ENCODE measurements at places on chromosomes 3 and 15.

GRCh38 chr15:100721758-100722550 lies 119.6 kb downstream of the ASB7 start:
- peak; percentile 97 for DNase-seq

DNA sequence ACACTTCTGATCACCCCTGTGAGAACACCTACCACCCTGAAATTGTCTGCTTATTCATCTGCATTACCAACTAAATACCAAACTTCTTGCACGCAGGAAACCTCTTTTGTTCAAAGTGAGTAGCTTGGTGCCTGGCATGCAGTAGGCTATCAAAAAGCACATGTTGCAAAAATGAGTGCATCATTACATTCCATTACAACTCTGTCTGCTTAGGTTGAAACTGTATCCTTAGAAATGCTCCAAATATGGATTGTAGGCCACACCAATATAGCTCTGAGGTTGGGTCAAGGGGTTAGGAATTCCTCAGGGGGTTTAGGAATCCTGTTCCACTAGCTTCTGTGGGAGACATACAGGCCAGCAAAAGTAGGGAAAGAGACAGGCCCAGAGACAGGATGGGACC lies 107.2 kb downstream of the THRB start:
- no peak for DNase-seq

DNA sequence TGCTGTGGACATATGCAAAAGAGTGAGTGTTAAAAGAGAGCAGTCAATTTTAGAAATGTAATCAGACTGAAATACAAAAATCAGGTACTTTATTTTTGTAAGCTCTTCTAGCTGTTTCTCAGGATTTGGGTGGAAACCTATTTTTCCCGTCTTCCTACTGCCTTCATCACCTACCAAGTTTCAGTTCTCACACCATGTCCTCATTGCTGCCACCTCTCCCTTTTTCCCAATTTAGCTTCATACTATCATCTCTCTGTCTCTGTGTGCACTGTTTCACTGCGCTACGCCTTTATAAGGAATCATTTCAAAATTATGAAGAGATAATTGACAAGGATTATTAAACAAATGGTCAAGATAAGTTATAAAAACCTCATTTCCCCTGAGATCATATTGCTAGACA lies 7.7 kb downstream of the SRP14 start:
- DNase-seq, result no peak

GRCh38 chr15:72312605-72313447 lies 7.1 kb downstream of the CELF6 start:
- DNase-seq, result peak; percentile 12

GRCh38 chr15:98233873-98234272 lies 273.4 kb downstream of the ARRDC4 start:
- DNase-seq, result no peak

DNA sequence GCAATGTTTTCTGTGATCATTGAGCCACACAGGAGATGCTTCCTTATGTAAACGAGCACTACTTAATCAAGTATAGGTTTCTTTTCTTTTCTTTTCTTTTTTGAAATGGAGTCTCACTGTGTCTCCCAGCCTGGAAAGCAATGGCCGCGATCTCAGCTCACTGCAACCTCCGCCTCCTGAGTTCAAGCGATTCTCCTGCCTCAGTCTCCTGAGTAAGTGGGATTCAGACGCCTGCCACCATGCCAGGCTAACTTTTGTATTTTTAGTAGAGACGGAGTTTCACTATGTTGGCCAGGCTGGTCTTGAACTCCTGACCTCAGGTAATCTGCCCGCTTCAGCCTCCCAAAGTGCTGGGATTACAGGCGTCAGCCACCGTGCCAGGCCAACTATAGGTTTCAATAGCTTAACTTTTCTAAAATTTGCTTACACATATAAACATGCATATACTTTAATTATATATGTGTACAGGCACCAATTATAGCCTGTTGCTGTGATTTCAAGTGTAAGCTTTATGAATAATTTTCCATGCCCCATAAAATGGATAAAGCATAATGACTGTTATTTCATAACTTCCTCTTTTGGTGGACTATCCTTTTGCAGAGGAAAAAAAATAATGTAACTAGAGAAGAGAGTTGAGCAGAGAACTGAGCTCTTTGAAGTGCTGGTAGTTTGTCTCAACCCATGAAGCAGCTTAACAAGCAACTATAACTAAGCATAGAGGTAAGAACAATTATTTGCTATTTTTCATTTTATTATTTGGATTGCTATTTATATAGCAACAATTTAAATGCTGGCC lies 24.8 kb upstream of the MBNL1 start:
- no peak for DNase-seq

DNA sequence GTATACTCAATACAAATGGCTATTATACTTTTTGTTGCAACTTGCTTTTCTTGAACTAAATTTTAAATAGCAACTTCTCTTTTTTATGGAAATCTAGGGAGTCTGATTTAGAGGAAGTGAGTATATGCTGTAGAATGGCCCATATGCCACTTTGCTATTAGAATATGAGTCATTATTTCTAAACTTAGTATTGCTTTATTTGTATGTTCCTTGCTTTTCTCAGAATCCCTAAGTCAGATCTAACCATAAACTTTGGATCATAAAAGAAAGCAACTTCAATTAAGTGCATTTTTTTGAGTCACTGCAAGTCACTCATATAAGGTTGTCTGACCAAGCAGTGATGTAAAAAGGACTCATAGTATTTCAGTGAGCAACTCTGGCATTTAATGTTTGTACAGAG lies 17.5 kb upstream of the SPTSSB start:
- no peak for DNase-seq

DNA sequence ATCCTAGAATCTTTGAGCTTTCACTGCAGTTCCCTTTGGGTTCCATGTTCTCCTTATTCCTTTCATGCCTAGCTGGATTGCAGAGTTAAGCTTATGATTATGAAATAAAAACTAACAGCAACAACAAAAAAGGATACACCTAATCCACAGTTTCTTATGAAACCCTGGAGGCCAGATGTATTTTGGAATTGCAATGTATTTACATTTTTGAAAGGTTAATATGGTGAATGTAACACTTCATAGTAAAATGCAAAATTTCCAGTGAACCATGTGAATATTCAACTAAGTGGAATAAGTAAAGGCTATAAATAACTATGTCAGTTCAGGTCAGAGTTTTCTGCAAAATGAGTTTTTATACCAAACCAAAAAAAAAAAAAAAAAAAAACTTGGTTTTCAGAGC lies 65.8 kb upstream of the FLNB start:
- no peak for DNase-seq

GRCh38 chr15:81950841-81951414 lies 94.9 kb downstream of the MEX3B start:
- no peak for DNase-seq

- no peak for DNase-seq
Observed at GRCh38 chr3:13524979-13525669, 23.8 kb upstream of the FBLN2 start.

GRCh38 chr3:127787071-127787490 lies 35.2 kb downstream of the MGLL start:
- no peak for DNase-seq

- peak; percentile 2 for DNase-seq
Observed at GRCh38 chr15:83475551-83475950, 28.4 kb downstream of the SH3GL3 start.

DNA sequence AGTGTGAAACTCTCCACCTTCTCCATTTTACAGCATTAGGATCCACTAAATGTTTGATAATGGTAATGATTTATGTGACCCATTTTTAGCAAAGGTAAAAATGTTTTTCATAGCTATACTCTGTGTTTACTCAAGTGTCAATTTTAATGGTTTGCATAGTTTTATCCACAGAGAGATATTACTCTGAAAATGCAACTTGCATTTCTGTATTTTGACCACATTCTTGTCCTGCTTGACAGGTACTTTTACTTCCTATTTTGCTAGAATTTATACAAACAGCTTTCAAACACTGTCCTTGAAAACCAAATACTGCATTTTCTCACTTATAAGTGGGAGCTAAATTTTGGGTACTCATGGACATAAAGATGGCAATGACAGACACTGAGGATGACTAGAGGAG lies 62.9 kb downstream of the SERPINI1 start:
- DNase-seq, result no peak

DNA sequence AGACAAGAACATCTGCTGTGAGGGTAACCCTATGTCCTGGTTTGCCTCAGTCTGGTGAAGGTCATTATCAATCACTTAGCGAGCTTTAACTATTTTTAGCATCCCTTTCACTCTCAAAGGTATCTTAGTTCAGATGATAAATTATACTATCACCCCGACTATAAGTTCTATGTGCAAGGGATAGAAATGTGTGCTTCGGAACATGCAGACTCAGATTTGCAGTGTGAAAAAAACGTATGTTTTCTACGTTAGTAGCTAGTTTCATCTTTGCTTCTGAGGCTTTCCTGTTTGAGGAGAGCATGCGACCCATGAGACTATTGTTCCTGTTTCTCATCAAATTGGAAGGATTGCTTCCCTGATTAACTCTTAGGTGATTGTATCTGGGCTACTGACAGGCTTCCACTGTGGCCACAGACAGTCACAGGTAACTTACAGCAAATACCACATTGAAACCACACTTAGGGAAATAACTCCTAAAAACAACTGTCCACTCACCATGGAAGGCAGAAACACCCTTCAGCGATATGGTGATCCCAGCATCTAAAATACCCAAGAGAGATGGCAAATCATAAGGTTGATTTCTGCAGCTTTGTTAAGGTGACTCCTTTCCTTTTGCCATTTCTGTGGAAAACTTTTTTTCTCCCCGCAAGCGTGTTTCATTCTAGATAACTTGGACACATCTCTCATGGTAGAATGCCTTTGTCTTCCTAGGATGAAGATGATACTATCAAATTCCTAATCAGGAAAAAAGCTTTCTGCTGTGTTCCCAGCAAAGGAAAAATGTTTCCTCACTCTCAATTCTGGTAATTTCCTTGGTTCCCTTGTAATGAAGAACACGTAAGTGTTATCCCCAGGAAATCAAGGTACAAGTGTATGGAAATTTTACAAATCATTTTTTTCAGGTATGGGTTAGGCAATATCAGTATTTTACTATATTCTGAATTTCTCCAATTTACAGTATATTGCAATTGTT lies 5.2 kb downstream of the GCSAM start:
- no peak for DNase-seq

DNA sequence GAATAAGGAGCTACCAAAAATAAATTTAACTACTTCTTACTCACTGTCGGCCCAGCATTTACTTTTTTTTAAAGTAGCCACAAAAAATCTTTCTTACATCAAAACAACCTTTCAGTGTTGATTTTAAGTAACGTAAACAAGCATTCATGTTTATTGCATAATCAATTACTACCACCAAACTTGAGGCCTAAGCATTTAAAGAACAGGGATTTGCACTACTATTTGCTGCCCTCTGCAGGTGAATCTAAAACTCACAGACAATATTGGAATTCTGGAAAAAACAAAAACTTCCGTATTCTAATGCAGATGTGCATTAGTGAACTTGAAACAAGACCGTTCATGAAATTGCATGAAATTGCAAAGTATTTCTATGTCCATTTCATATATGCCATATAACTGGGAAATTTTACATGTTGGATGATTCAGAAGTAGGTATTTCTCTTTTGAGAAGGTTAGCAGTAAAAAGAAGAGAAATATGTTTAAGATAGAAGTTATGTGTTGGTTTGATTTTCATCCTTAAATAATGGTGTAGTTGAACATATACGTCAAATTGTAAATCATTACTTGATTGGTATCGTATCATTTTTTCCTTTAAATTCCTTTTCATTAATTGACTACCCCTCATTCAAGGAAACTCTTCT lies 55.6 kb downstream of the CGGBP1 start:
- DNase-seq, result no peak
